Heart left ventricle (tissue), 16 donors: ENCODE measurements at places on chromosomes 5 and 9.

GRCh38 chr5:121873409-121873808 is 21.7 kb downstream of the FTMT start:
- H3K27ac ChIP-seq: no peak overlapping the region
- no peak for DNase-seq
- no peaks in the 10 kb centered on the region for H3K27me3 ChIP-seq
- no peaks in the 10 kb centered on the region for H3K36me3 ChIP-seq

- peak; percentile 29 for DNase-seq
- H3K27ac ChIP-seq: no peak overlapping the region
- no peak overlapping the region for H3K4me3 ChIP-seq
Observed at GRCh38 chr9:7570107-7570720, 229.4 kb downstream of the DMAC1 start.

DNA sequence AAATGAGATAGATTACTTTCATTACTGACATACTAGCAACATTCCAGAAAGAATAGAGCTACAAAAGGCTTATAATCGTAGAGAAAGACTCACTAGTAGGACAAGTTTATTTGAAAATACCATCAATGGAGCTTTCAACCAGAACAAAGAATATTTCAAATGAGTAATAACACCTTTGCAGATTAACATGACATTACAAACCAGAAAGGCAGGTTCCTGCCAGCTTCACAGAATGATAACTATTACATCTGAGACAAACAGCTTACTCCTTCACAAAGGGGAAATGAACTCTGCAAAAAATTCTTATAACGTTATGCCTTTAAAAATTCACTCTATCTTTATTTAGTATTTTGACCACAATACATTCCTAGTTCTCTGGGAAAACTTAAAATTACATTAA is 103.1 kb downstream of the EPB41L4A start:
- no peaks in the 10 kb centered on the region for H3K36me3 ChIP-seq
- H3K4me1 ChIP-seq: peaks cover 8% of the 10 kb centered on the region
- no peak overlapping the region for H3K4me3 ChIP-seq
- no peak for DNase-seq

GRCh38 chr5:39341896-39342295 is 22.4 kb downstream of the C9 start:
- H3K36me3 ChIP-seq: no peaks in the 10 kb centered on the region
- H3K4me1 ChIP-seq: no peaks in the 10 kb centered on the region
- no peaks in the 10 kb centered on the region for H3K27me3 ChIP-seq
- H3K27ac ChIP-seq: no peak overlapping the region
- H3K4me3 ChIP-seq: no peak overlapping the region

GRCh38 chr9:23830929-23831730 is 5.1 kb upstream of the ELAVL2 start:
- no peaks in the 10 kb centered on the region for H3K4me1 ChIP-seq
- peaks cover 72% of the 10 kb centered on the region for H3K27me3 ChIP-seq
- no peaks in the 10 kb centered on the region for H3K36me3 ChIP-seq

DNA sequence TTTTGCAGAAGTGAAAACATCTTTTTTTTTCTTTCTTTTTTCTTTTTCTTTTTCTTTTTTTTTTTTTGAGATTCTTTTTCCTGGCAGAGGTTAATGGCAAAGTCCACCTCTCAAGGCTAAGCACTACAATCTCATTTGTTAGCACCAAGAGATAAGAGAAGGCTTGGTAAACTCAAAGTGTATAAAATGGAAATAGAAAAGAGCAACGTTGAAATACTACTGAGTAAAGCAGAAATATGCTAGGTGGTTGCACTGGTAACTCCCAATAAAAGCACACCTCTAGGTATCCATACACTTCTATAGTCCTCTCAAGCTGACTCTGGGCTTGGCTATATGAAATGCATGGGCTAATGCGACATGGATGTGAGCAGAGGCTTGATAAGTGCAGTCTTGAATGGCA is 188.9 kb downstream of the RAB3C start:
- no peaks in the 10 kb centered on the region for H3K4me1 ChIP-seq
- no peak for DNase-seq
- no peaks in the 10 kb centered on the region for H3K36me3 ChIP-seq
- H3K27ac ChIP-seq: no peak overlapping the region
- H3K4me3 ChIP-seq: no peak overlapping the region

- H3K4me1 ChIP-seq: peaks cover 43% of the 10 kb centered on the region
- H3K4me3 ChIP-seq: no peak overlapping the region
- no peak for DNase-seq
Observed at GRCh38 chr5:172793577-172794488, 22.8 kb upstream of the DUSP1 start.

DNA sequence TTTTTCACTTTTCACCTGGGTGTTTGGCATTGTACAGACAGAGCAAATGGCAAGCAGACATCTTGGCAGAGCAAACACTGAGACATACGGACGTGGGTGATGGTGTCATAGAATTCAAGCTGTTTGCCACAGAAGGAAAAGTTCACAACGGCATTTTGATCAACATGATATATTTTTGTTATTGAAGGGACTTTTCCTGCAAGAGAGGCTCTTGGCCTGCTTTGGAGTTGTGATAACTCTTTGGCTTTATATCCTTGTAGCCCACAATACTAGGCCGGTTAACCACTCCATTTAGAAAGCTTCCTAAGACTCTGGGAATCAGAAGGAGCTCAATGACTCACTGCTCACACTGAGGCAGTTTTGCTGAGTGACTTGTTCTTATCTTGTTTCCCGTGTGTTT is 1038.3 kb downstream of the TLE1 start:
- H3K27me3 ChIP-seq: no peaks in the 10 kb centered on the region
- no peaks in the 10 kb centered on the region for H3K4me1 ChIP-seq
- no peak overlapping the region for H3K27ac ChIP-seq
- DNase-seq: no peak
- H3K36me3 ChIP-seq: no peaks in the 10 kb centered on the region

GRCh38 chr5:77337246-77337645 is 126.8 kb downstream of the PDE8B start:
- H3K27ac ChIP-seq: no peak overlapping the region
- no peak for DNase-seq
- H3K27me3 ChIP-seq: no peaks in the 10 kb centered on the region
- H3K4me1 ChIP-seq: peaks cover 8% of the 10 kb centered on the region

GRCh38 chr5:179137643-179138567 is 77.7 kb downstream of the ZNF354C start:
- no peak overlapping the region for H3K4me3 ChIP-seq
- H3K4me1 ChIP-seq: no peaks in the 10 kb centered on the region
- H3K27me3 ChIP-seq: no peaks in the 10 kb centered on the region
- no peak overlapping the region for H3K27ac ChIP-seq
- no peak for DNase-seq

GRCh38 chr5:65928322-65928752 is 2.0 kb downstream of the ERBIN start:
- peak overlapping the region; percentile 100 for H3K27ac ChIP-seq
- DNase-seq: no peak
- H3K4me1 ChIP-seq: peaks cover 28% of the 10 kb centered on the region
- H3K4me3 ChIP-seq: peak overlapping the region; percentile 91

GRCh38 chr9:114084282-114085073 is 6.4 kb upstream of the AMBP start:
- DNase-seq: no peak
- no peak overlapping the region for H3K4me3 ChIP-seq
- H3K27me3 ChIP-seq: no peaks in the 10 kb centered on the region
- no peaks in the 10 kb centered on the region for H3K4me1 ChIP-seq
- H3K27ac ChIP-seq: no peak overlapping the region
- no peaks in the 10 kb centered on the region for H3K36me3 ChIP-seq

GRCh38 chr5:181194489-181195248 is 10.3 kb downstream of the TRIM7 start:
- no peak overlapping the region for H3K4me3 ChIP-seq
- peak; percentile 74 for DNase-seq
- no peak overlapping the region for H3K27ac ChIP-seq
- H3K27me3 ChIP-seq: no peaks in the 10 kb centered on the region
- no peaks in the 10 kb centered on the region for H3K36me3 ChIP-seq

- H3K27ac ChIP-seq: no peak overlapping the region
- no peaks in the 10 kb centered on the region for H3K27me3 ChIP-seq
- H3K36me3 ChIP-seq: no peaks in the 10 kb centered on the region
Observed at GRCh38 chr5:107408564-107408963, 262.2 kb downstream of the EFNA5 start.

GRCh38 chr5:143229426-143229895 is 174.0 kb downstream of the NR3C1 start:
- peak; percentile 39 for DNase-seq
- H3K4me1 ChIP-seq: peaks cover 12% of the 10 kb centered on the region
- H3K4me3 ChIP-seq: no peak overlapping the region
- no peaks in the 10 kb centered on the region for H3K27me3 ChIP-seq
- no peaks in the 10 kb centered on the region for H3K36me3 ChIP-seq
- H3K27ac ChIP-seq: no peak overlapping the region

- no peak for DNase-seq
- H3K27ac ChIP-seq: no peak overlapping the region
- H3K4me1 ChIP-seq: no peaks in the 10 kb centered on the region
- H3K36me3 ChIP-seq: no peaks in the 10 kb centered on the region
- H3K27me3 ChIP-seq: no peaks in the 10 kb centered on the region
- H3K4me3 ChIP-seq: no peak overlapping the region
Observed at GRCh38 chr5:5558102-5558501, 135.6 kb downstream of the ICE1 start.

GRCh38 chr9:37002413-37003217 is 31.5 kb downstream of the PAX5 start:
- no peak overlapping the region for H3K4me3 ChIP-seq
- no peaks in the 10 kb centered on the region for H3K36me3 ChIP-seq
- no peaks in the 10 kb centered on the region for H3K4me1 ChIP-seq

DNA sequence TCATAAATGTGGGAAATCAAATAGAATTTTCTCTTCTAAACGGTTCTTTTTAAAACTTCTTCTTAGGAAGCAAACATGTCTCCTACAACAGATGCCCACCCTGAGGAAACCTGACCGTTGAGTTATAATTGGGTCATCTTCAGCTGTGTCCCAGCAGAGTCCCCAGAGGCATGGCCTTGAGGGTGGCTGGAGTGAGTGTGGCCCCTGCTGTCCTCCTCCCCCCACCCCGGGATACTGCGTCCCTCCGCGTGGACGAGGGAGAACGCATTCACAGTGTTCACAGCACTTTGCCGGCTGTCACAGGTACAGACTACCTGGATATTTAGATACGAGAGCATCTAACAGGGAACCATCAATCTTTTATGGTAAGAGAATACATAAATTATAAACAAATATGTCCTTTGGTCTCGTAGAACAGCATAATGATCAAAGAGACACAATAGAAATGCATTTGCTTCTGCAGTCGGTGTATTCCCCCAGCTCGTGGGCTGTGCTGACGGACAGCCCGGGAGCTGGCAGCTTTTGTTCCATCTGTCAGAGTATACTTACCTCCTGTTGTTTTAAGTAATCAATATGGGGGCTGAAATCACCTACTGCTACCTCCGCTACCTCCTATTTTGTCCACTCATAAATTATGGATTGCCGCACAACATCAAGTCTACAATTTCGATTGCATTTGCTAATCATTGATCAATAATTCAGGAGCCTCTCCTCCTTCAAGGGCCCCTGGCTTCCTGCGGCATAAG is 214.7 kb downstream of the IRX2 start:
- no peak for DNase-seq
- no peak overlapping the region for H3K27ac ChIP-seq
- H3K27me3 ChIP-seq: no peaks in the 10 kb centered on the region
- no peaks in the 10 kb centered on the region for H3K4me1 ChIP-seq
- no peak overlapping the region for H3K4me3 ChIP-seq
- H3K36me3 ChIP-seq: no peaks in the 10 kb centered on the region

DNA sequence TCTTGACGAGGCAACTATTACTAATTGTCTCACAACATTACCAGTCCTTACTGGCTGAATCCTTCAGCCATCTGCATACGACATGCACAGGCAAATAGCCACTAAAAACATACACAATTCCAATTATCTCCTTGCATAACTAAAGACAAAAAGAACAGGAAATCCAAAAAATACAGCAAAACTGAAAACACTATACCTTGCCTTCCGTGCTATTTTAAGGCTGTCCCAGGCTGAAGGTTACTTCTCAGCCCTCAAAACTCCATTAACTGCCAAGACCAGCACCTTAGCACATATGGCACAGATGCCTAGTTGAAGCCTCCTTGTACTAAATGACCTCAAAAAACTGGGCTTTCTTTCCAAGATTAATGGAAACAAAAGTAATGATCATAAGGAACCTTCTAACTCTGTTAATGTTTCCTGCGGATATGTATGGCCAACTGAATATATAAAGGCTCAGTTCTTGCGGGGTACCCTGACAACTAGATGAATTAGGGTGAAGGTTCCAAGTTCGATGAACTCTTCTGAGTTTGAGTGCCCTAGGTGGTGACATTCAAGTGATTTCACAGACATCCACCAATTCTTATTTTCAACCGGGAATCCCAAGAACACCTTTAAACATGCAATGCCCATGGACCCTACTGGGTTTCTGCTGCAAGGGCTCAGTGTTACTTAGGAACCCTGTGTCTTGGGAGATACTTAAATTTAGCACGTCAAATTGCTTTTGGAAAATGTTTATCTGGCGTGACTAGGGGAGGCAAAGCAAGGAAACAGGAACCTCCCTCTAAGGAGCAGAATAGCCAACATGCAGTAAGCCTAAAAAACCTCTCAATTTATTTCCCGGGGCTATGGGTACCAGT is 455.3 kb downstream of the RAB3C start:
- H3K4me3 ChIP-seq: peak overlapping the region; percentile 92
- no peak for DNase-seq
- no peaks in the 10 kb centered on the region for H3K36me3 ChIP-seq
- H3K4me1 ChIP-seq: peaks cover 58% of the 10 kb centered on the region

- DNase-seq: no peak
- H3K36me3 ChIP-seq: no peaks in the 10 kb centered on the region
- H3K27me3 ChIP-seq: no peaks in the 10 kb centered on the region
- H3K4me3 ChIP-seq: no peak overlapping the region
- peaks cover 2% of the 10 kb centered on the region for H3K4me1 ChIP-seq
Observed at GRCh38 chr5:149089796-149090195, 26.9 kb upstream of the SH3TC2 start.

DNA sequence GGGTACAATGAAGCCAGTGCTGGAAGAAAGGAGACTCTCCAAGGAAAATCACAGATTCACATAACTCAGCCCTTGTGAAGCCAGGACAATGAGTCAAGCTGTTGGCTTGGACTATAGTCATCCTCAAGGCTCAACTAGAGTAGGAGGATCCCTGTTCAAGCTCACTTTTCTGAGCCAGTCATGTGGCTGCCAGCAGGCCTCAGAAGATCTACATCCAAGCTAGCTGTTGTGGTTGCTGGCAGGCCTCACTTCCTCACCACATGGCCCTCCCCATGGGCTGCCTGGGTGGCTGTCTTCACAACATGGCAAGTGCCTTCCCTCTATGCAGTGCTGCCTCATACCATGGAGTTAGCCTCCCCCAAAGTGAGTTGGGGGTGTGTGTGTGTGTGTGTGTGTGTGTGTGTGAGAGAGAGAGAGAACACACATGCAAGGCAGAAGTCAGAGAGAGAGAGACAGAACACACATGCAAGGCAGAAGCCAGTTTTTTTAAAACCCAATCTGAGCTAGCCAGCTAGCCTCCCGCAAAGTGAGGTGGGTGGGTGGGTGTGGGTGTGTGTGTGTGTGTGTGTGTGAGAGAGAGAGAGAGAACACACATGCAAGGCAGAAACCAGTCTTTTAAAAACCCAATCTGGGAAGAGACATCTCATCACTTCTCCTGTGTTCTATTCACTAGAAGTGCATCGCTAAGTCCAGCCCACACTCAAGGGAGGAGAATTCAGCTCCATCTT is 17.1 kb downstream of the SCAI start:
- peak; percentile 73 for DNase-seq
- no peak overlapping the region for H3K27ac ChIP-seq
- H3K36me3 ChIP-seq: no peaks in the 10 kb centered on the region
- no peaks in the 10 kb centered on the region for H3K4me1 ChIP-seq
- H3K4me3 ChIP-seq: no peak overlapping the region

- no peak overlapping the region for H3K27ac ChIP-seq
- H3K4me1 ChIP-seq: peaks cover 3% of the 10 kb centered on the region
- DNase-seq: no peak
- H3K4me3 ChIP-seq: no peak overlapping the region
Observed at GRCh38 chr5:9034649-9035048, 511.2 kb downstream of the SEMA5A start.
